ENCODE measurements at places on chromosomes 2 and 18.

GRCh38 chr18:50820901-50821520, 1.2 kb upstream of the MRO start:
- DNase-seq = no peak

- DNase-seq = no peak
These were observed 241.6 kb upstream of the RAB6C start for GRCh38 chr2:129737660-129738527.

- DNase-seq = no peak
These were observed 23.2 kb downstream of the PIAS2 start for GRCh38 chr18:46894124-46894523.

GRCh38 chr2:191721331-191721730, 43.4 kb downstream of the NABP1 start:
- DNase-seq = no peak

DNA sequence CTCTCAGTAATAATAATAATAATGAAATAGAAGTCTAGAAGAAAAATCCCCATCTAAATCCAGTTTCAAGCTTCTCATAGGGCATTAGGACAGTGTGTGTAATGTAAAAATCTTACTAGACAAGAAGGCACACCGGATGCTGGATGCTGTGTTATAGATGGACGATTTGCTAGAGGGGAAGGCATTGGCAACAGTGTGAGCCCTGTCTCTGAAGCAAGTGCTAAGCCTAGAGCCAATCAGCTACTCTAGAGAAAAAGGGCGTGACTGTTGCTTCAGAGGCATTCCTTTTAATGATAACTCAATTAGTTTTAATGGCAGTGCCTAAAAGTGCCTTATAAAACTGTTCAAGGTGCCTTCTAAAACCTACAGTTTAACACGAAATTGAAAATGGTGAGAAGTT, 344.9 kb downstream of the TDRD15 start:
- DNase-seq = no peak

- DNase-seq = no peak
These were observed 411.6 kb downstream of the RND3 start for GRCh38 chr2:150075831-150076230.

- no peak for DNase-seq
These were observed 27.7 kb upstream of the KDM3A start for GRCh38 chr2:86413296-86414094.

DNA sequence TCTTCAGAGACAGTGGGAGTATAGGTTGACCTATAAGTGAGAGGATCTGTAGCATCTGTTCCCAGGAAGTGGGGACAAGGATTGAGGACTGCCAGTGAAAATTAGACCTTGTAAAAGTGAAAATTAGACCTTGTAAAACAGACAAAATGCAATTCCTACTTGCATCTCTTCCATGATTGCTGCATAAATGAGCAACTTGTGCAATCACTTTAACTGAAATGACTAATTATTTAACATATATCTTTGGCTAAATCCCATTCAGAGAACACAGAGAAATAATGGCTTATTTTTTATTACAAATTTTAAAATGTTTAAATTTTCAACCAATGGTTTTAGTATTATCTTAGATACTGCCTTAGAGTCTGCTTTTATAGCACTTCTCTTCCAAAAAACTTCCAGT, 67.2 kb upstream of the NABP1 start:
- DNase-seq = no peak

- DNase-seq = no peak
These were observed 67.7 kb downstream of the FRZB start for GRCh38 chr2:182798736-182799135.

DNA sequence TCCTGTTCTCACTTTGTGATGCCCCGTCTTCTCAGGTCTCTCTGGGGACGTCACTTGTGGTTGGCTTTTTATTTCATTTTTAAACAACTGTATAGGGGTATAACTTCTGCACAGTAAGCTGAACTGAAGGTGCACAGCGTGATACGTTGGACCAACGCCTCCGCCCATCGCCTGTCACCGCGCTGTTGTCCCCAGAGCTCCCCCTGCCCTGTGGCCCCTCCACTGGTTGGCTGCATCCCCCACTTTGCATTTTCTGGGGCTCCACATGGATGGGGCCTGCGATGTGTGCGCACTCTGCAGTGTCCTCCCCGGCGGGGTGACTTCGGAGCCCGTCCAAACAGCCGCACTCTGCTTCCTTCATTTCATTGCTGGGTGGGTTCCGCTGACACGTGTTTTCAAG, 14.3 kb downstream of the GPR35 start:
- DNase-seq = no peak

- no peak for DNase-seq
These were observed 73.4 kb downstream of the ZFP36L2 start for GRCh38 chr2:43152741-43153647.

DNA sequence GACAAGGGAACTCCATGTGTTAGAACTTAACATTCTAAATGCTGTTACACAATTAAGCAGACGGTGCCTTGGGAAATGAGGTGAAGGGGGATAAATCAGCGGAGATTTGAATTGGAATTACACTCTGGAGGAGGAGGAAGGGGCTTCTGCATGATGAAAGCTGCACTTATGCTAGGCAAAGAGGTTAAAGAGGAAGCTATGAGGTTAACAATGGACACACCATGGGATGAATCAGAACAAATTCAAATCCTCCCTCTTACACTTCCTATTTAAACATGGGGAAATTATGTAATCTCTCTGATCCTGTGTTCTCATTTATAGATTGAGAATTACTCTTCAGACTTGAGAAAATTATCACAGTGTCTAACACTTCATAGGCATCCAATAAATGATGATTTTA, 121.5 kb upstream of the SIX2 start:
- no peak for DNase-seq

DNA sequence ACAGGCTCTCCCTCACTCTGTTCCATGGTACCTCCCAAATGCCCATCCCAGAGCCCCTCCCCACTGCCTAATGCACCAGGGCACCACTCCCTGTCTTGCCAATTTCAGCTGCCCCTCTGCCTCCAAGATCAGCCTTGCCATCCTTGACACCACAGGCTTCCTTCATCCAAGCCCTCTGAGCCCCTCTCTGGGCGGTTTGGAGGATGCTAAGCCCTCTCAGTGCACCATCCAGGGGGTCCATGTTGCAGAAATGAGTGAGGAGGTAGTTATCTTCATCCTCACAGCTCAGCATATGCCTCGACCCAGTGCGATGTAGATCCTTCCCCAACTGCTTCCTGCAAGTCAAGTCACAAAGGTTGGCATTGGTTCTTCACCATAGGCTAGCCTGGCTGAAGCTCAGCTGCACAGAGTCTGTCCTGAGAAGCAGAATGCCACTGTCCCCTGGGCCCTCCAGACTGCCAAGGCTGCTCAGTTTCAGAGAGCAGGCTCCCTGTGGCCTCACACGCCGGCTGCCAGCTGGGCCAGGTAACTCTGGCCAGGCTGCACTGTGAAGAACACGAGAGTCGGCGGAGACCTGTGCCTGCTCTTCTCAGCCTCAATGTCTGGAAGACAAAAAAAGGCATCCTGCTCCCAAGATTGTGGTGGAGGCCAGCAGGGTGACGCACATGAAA, 9.9 kb upstream of the MAP3K2 start:
- no peak for DNase-seq

DNA sequence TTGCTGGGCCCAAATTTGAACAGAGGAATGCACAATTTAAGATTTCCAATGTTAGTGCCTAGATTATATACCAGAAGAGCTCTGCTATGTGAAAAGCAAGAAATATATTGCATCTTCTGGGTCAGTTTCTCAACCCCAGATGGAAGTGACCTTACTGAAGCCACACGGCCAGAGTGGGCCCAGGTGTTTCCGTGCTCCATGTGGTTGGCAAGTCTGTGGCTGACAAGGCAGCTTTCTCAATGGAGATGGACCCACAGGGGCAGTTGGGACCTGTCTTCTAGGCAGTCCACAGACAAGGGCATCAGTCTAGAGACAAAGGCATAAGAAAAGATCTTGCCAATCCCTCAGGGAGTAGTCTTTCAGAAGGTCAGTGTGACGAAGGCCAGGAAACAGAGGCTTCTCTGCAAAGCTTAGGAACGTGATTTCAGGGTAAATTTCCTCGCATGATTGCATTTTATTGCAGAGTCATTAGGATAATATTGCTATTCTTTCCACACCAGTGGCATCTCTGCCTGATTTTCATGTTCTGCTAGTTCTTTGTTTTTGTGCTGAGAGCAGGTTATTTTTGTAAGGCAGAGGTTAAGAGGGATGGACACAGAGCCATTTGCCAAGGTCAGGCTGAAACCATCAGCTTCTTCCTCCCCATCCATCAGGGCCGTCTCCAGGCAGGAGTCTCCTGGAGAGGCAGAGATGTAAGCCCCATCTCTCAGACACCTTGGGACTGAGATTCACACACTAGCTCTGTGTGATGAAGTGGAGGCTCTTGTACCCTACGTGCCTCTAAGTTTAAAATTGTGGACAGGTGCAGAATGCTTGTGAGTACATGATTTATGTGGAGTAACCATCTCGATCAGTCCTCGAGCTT, 202.1 kb downstream of the ANKRD30B start:
- no peak for DNase-seq

Measured in A549 (cell line).